Upper lobe of right lung (tissue), 1 donor: ENCODE measurements at places on chromosomes 3 and 15. TPM values are rescaled to one million over a fixed set of nuclear protein-coding genes. Genes with fewer than 3 reads are reported as not detected.

Gene A4GNT
- total RNA-seq: not detected

Gene NSMCE3
- 6.7 TPM for total RNA-seq

Gene TMEM266
- 2.5 TPM for total RNA-seq

Gene AHSG
- not detected for total RNA-seq

Gene CKMT1A
- 1.9 TPM for total RNA-seq

Gene GCNT3
- total RNA-seq: 1.1 TPM

- DNase-seq: no peak
These were observed 3.4 kb downstream of the MINDY4B start for GRCh38 chr3:150901793-150902192.

GRCh38 chr15:64640146-64640871, 135.1 kb downstream of the RBPMS2 start:
- DNase-seq: no peak

DNA sequence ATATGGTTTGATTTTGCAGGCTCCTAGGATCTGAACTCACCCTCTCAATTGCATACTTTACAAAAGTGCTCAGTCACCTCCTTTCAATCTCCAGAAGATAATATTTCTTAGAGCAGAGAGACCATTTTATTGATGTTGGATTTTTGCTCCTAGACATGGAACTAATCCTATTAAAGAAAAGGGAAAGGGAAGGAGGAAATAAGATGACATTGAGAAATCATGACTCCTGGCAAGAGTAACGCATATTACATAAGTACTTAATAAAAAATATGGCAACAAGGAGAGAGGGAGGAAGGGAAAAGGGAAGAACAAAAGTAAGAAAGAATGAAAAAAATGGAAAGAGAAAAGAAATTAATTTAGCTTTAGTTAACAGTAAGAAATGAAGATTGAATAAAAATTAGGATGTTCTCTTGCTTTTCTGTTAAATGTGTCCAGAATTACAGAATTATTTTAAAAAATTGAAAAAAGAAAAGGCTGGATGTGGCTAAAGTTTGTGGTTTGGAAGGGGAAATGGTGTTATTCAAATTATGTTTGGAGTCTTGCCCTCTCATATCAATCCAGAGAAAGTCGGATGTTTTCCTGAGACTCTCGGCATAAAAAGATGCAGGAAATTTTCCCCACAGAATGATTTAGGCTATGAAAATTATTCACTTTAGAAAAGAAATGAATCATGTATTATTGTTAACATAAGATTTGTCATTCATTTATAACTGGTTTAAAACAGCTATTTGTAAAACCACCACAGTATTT, 474.0 kb downstream of the FGF12 start:
- DNase-seq: no peak

- peak; percentile 89 for DNase-seq
These were observed 24.4 kb upstream of the COPG1 start for GRCh38 chr3:129224984-129225393.

DNA sequence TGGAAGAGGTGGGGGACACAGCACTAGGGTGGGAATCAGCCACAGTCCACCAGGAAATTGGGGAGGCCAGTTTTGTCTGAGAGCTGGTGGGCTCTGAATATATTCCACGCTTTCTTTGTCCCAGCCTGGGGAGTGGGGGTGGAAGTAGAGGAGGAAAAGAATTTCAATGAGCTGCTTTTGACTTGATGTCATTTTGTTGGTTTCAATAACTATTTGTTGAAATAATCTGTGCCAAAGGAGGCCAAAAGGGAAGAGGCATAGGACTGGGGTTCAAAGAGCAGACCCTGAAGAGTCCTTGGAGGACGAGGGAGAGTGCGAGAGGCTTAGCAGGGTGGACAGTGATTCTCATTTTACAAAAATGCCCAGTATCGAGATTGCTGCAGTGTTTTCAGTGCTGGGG, 262.3 kb downstream of the SHQ1 start:
- no peak for DNase-seq

GRCh38 chr15:78040653-78041244, 36.8 kb downstream of the TBC1D2B start:
- DNase-seq: no peak

DNA sequence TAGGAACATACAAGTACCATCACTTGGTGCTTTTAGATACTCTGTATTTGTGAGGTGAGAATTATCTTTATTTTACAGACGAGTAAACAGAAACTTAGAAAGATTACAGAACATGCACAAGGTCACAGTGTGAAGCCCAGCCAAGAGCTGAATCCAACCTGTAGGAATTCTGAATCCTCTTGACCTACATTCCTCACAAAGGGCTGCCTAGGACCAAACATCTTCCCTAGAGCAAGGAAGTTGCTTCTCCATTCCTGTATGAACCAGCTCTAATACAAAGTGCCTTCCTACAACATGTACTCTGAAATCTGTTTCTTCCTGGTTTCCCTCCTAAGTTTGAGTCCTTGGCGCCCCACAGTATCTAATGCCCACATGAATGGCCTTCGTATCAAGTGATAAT, 2.9 kb downstream of the HDGFL3 start:
- DNase-seq: no peak

- DNase-seq: no peak
These were observed 28.6 kb upstream of the SERPINI2 start for GRCh38 chr3:167502401-167502800.
